Activated CD4-positive, alpha-beta T cell treated with anti-CD3 and anti-CD28 coated beads, Interleukin-2, amount 10 ng/mL, durations not matched to agents 24 days and 14 days (primary cell): ENCODE measurements at places on chromosomes 1 and 21. TPM values are rescaled to one million over a fixed set of nuclear protein-coding genes. Genes with fewer than 3 reads are reported as not detected.

GRCh38 chr1:243587823-243588560, 262.1 kb downstream of the AKT3 start:
- DNase-seq = no peak

GRCh38 chr1:205429762-205430695, 8.2 kb upstream of the LEMD1 start:
- DNase-seq = no peak

DNA sequence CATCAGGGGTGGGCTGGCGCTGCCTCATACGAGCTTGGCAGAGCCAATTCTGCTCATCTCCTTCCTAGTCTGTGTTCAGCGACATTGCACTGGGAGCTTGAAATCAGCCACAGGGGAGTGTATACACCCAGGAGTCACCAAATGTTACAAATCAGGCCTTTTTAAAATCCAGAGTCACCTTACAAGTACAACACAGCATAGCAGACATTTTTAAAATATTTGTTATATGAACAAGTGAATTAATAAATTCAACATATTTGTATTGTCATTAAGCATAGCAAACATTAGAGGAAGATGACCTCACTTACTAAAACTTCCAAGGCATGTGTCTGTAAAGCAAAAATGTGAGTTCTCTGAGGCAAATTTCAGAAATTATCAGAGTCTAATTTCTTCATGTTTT, 210.0 kb downstream of the HLX start:
- no peak for DNase-seq

DNA sequence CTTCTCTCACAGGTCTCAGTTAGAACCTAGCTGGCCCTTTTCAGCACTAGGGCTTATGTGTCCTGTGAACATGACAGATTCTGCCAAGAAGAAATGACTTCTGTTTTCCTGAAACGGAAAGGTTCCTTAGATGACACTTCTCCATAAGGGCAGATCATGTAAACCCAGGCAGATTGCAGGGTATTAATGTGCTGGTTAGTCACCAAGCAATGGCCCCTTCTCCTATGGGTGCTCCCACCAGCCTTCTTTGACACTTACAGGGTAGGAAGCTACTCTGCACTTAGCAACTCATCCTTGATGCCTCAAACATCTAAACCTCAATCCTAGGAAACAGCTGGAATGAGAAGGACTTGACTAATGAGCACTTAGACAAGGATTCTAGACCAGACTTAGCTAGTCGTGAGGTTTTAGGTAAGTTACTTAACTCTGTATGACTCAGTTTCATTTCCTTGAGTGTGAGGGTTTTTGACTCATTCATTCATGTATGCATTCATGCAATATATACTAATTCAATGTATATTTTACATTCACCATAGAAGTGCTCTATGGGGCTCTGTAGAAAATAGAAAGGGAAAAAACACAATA, 74.1 kb upstream of the PLXNA2 start:
- DNase-seq = no peak

The BROX gene
- total RNA-seq = 35.4 and 36.4 TPM in 2 replicates

The PRELP gene
- total RNA-seq = not detected in 2 replicates

The CCDC27 gene
- not detected in 2 replicates for total RNA-seq

The EDN2 gene
- total RNA-seq = not detected in 2 replicates

The INAVA gene
- not detected in 2 replicates for total RNA-seq
